ENCODE measurements at places on chromosomes 3 and 15.

- peaks cover 26% of the 10 kb centered on the region for H3K4me1 ChIP-seq
- no peaks in the 10 kb centered on the region for H3K27me3 ChIP-seq
- peak; percentile 95 for DNase-seq
- H3K4me3 ChIP-seq, result no peak overlapping the region
Measured at GRCh38 chr3:141426404-141427034, 58.2 kb downstream of the ZBTB38 start.

DNA sequence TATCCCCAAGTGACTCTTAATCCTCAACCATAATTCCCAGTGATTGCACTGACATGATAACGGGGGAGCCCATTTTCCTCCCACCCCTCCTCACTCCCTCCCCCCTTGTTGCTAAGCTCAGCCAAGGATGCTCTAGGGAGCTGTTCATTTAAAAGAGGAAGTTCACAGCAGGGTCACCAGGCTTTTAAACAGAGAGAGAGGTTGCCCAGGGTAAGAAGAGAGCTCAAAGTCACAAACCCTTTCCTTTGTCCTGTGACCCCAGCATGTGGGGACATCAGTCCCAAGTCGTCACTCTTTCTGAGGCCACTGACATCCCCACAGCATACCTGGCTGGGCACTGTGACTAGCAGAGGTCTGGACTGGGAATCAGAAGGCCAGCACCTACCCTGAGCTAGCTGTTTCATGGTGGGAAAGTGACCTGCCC lies 144.1 kb downstream of the RORA start:
- DNase-seq, result no peak
- peaks cover 7% of the 10 kb centered on the region for H3K4me1 ChIP-seq
- no peaks in the 10 kb centered on the region for H3K27me3 ChIP-seq
- H3K27ac ChIP-seq, result no peak overlapping the region
- no peak overlapping the region for H3K4me3 ChIP-seq

DNA sequence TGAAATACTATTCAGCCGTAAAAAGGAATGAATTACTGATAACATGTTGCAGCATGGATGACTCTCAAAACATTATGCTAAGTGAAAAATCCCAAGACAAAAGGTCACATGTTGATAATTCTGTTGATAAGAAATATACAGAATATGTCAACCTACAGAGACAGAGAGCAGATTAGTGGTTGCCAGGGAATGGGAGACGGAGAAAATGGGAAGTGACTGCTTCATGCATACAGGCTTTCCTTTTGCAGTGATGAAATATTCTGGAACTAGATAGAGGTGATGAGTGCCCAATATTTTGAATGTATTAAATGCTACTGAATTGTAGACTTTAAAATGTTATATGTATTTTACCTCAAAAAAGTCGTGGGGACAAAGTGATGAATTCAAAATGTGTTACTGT lies 56.2 kb downstream of the ABHD2 start:
- DNase-seq, result no peak
- H3K4me1 ChIP-seq, result peaks cover 4% of the 10 kb centered on the region
- no peaks in the 10 kb centered on the region for H3K36me3 ChIP-seq
- no peak overlapping the region for H3K27ac ChIP-seq
- no peaks in the 10 kb centered on the region for H3K27me3 ChIP-seq
- H3K4me3 ChIP-seq, result no peak overlapping the region

DNA sequence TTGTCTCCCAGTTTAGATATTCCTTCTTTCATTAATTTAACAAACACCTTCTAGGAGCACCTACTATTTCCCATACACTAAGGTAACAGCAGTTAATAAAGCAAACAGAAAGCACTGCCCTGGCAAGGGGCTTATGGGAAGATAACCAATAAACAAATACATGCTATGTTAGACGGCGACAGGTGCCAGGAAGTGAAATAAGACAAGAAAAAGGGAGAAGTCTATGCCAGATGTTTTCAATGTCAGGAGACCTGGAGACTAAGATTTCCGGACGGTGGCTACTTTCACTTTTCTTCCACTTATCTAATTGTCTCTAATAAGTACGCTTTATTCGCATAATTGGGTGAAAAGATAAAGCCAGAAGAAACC lies 32.5 kb upstream of the ZNF445 start:
- no peaks in the 10 kb centered on the region for H3K36me3 ChIP-seq
- no peaks in the 10 kb centered on the region for H3K4me1 ChIP-seq
- H3K27ac ChIP-seq, result peak overlapping the region; percentile 71
- no peaks in the 10 kb centered on the region for H3K27me3 ChIP-seq
- H3K4me3 ChIP-seq, result peak overlapping the region; percentile 83
- peak; percentile 41 for DNase-seq

DNA sequence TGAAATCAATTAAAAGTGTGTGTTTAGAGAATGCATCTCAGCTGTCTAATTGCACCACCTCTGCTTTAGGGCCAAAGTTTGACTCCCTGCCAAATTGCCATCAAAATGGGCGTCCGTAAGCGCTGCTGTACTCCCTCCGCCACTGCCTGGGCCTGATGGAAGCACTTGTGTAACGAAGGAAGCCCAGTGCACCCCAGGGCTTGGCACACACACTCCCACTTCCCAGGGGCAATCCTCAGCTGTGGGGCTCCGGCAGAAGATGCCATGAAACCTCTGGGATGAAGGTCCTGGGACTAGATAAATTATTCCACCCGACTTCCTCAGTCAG lies 137.8 kb downstream of the RORA start:
- no peak overlapping the region for H3K4me3 ChIP-seq
- no peaks in the 10 kb centered on the region for H3K27me3 ChIP-seq
- DNase-seq, result no peak
- no peak overlapping the region for H3K27ac ChIP-seq

DNA sequence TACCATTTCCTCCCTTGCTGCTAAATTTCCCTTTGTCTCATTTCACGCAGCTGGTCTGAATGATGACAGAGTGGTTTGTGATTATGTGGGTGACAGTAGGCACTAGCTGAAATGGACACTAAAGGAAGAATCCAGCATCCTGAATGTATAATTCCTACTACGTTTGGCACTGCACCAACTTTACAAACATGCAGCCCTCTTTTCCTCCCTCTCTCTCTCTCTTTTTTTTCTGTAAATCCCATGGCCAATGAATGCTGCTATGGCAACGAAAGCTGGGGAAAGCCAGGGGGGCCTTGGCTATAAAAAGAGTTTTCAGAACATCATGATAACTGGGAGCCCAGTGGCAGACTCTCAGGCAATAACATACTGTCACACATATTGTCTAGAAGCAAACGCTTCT lies 367.2 kb upstream of the AGTR1 start:
- H3K27ac ChIP-seq, result no peak overlapping the region
- no peaks in the 10 kb centered on the region for H3K4me1 ChIP-seq
- no peaks in the 10 kb centered on the region for H3K36me3 ChIP-seq
- no peak overlapping the region for H3K4me3 ChIP-seq
- DNase-seq, result no peak
- H3K27me3 ChIP-seq, result no peaks in the 10 kb centered on the region

DNA sequence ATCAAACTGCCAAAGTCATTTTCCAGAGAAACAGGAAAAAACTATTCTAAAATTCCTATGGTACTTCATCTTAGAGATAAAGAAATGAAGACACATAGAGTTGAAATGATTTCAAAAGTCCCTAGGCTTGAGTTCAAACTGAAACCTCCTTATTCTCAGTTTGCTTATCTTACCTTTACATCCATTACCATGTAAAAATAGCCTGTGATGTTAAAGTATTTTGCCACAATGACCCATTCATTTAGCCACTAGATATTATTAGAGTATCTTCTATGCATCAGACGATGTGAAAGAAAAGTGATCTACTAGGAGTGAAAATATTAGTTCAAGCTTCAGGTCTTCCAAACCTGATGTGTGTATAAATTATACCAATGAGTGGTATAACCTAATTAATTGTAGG lies 55.1 kb upstream of the TTC14 start:
- H3K27me3 ChIP-seq, result no peaks in the 10 kb centered on the region
- no peak for DNase-seq
- no peaks in the 10 kb centered on the region for H3K4me1 ChIP-seq
- H3K27ac ChIP-seq, result no peak overlapping the region
- H3K36me3 ChIP-seq, result no peaks in the 10 kb centered on the region

- no peaks in the 10 kb centered on the region for H3K4me1 ChIP-seq
- no peak overlapping the region for H3K27ac ChIP-seq
- H3K27me3 ChIP-seq, result no peaks in the 10 kb centered on the region
- H3K4me3 ChIP-seq, result no peak overlapping the region
- no peak for DNase-seq
Measured at GRCh38 chr3:39927479-39927878, 118.1 kb downstream of the MYRIP start.

DNA sequence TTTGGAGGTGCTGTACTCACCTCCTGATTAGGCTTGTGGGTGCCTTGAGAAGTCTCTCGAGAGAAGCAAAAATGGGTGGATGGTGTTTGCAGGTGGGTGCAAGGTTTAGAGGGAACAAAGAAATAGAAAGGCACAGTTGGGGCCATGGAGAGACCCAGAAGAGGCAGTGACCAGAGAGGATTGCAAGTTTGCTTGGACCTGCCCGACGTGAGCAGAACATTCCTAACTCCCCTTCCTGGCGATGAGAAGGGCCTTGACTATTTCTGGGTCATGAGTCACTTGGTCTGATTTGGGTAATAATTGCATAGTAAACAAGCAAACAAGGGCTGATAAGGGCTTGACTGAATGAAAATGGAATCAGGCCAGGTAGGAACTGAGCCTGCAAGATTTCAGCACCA lies 7.0 kb upstream of the CTSH start:
- peaks cover 4% of the 10 kb centered on the region for H3K4me1 ChIP-seq
- H3K36me3 ChIP-seq, result no peaks in the 10 kb centered on the region
- H3K27ac ChIP-seq, result no peak overlapping the region
- no peak overlapping the region for H3K4me3 ChIP-seq
- H3K27me3 ChIP-seq, result no peaks in the 10 kb centered on the region

DNA sequence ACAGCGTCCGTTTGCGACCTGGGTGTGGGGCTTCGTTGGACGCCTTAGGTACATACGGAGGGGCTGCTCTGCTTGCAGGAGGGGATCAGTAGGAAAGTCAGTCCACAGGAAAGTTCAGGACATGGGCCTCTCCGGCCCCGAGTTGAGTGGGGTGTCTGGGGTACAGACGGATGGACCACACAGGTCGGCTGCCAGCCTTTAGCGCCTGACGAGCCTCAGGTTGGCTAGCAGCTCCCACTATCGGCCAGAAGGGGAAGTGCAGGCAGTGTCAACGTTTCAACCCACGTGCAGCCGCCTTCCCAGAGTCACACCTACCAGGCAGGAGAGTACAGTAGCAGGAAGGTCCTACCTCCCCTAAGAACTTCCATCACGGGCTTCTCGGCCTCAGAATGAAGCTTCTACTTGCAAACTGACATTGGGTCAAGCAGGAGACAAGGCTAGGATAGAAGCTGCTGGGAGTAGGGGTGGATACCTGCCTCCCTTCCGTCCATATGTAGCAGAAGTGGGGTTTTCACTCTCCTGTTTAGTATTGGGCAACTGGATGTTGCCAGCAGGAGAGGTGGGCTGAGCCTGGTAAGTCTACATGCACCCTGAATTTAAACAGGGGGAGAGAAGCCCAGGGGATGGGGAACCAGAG lies 1.8 kb upstream of the SCN5A start:
- H3K27ac ChIP-seq, result no peak overlapping the region
- no peak overlapping the region for H3K4me3 ChIP-seq
- peak; percentile 81 for DNase-seq
- H3K27me3 ChIP-seq, result no peaks in the 10 kb centered on the region

GRCh38 chr3:196796317-196796716 lies 56.7 kb downstream of the PAK2 start:
- DNase-seq, result no peak
- H3K27me3 ChIP-seq, result no peaks in the 10 kb centered on the region
- no peak overlapping the region for H3K27ac ChIP-seq

DNA sequence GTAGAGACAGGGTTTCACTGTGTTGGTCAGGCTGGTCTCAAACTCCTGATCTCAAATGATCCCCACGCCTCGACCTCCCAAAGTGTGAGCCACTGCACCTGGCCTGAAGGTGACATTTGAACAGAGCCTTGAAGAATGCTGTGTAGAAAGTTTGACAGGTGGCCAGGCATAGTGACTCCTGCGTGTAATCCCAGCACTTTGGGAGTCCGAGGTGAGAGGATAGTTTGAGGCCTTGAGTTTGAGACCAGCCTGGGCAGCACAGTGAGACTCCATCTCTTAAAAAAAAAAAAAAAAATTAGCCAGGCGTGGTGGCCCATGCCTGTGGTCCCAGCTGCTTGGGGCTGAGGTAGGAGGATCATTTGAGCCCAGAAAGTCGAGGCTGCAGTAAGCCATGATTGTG lies 1.5 kb downstream of the IQGAP1 start:
- no peak overlapping the region for H3K27ac ChIP-seq
- H3K36me3 ChIP-seq, result no peaks in the 10 kb centered on the region
- H3K4me1 ChIP-seq, result peaks cover 23% of the 10 kb centered on the region
- peak overlapping the region; percentile 94 for H3K4me3 ChIP-seq

- no peaks in the 10 kb centered on the region for H3K4me1 ChIP-seq
- no peak overlapping the region for H3K4me3 ChIP-seq
- H3K36me3 ChIP-seq, result no peaks in the 10 kb centered on the region
- no peak overlapping the region for H3K27ac ChIP-seq
Measured at GRCh38 chr15:39789736-39790135, 7.1 kb upstream of the FSIP1 start.

DNA sequence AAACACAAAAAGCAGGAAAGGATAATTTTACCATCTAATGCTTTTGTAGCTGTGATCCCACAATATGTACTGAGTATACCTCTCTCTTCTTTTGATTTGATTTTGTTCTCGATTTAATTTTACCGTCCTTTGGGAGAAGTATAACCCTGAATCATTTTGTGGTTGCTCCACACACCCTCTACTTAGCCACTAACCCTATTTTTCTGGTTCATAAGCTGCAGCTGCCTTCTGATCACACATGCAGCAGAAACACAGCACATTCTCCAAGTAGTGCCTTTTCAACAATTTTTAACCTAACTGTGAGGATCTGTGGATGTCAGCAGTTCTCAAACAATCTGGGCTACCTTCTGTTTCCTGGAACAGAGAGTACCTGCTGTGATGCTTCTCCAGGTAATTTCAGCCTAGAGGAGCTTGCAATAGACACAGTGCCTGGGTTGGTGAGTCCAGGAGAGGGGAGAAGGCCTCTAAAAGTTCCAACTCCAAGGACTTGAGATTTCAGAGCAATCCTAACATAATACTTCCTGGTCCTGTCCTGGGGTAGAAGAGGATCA lies 40.3 kb downstream of the HGD start:
- H3K36me3 ChIP-seq, result no peaks in the 10 kb centered on the region
- no peak for DNase-seq
- H3K4me1 ChIP-seq, result no peaks in the 10 kb centered on the region
- no peaks in the 10 kb centered on the region for H3K27me3 ChIP-seq

DNA sequence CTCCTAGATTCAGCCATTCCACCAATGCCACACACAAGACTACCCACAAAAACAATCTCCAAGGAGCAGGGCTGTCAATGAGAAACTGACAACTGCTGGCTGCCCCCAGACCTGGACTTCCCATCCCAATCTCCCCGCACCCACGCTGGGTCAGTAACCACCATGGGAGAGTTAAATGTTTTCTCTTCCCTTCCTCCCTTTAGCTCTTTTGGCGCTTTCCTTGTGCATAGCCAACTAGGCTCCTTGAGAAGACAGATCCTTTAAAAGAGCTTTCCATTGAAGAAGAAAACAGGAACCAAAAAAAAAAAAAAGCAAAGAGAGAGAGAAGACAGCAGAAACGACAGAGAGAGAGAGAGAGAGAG lies 8.3 kb downstream of the BCL6 start:
- peak overlapping the region; percentile 87 for H3K4me3 ChIP-seq
- H3K27ac ChIP-seq, result peak overlapping the region; percentile 97
- no peak for DNase-seq
- H3K4me1 ChIP-seq, result peaks cover 24% of the 10 kb centered on the region
- no peaks in the 10 kb centered on the region for H3K27me3 ChIP-seq

GRCh38 chr3:60243456-60243855 lies 1007.8 kb downstream of the FHIT start:
- no peaks in the 10 kb centered on the region for H3K36me3 ChIP-seq
- no peaks in the 10 kb centered on the region for H3K4me1 ChIP-seq
- no peaks in the 10 kb centered on the region for H3K27me3 ChIP-seq
- no peak overlapping the region for H3K27ac ChIP-seq

- H3K27me3 ChIP-seq, result no peaks in the 10 kb centered on the region
- no peaks in the 10 kb centered on the region for H3K36me3 ChIP-seq
- H3K4me1 ChIP-seq, result no peaks in the 10 kb centered on the region
- H3K27ac ChIP-seq, result no peak overlapping the region
Measured at GRCh38 chr3:151560738-151561137, 99.9 kb upstream of the IGSF10 start.
